Right renal pelvis (tissue), 4 donors: ENCODE measurements at places on chromosomes 1 and 21. TPM values are rescaled to one million over a fixed set of nuclear protein-coding genes. Genes with fewer than 3 reads are reported as not detected.

Gene CELA2B
- 0.76 TPM for polyA plus RNA-seq

GRCh38 chr1:165116171-165116570, 240.3 kb downstream of the LMX1A start:
- DNase-seq = no peak

GRCh38 chr1:5745800-5746610, 246.2 kb downstream of the NPHP4 start:
- peak; percentile 43 for DNase-seq

GRCh38 chr1:191176131-191176530, 698.5 kb upstream of the BRINP3 start:
- no peak for DNase-seq

- no peak for DNase-seq
These were observed 38.8 kb downstream of the PARP1 start for GRCh38 chr1:226369110-226369509.

DNA sequence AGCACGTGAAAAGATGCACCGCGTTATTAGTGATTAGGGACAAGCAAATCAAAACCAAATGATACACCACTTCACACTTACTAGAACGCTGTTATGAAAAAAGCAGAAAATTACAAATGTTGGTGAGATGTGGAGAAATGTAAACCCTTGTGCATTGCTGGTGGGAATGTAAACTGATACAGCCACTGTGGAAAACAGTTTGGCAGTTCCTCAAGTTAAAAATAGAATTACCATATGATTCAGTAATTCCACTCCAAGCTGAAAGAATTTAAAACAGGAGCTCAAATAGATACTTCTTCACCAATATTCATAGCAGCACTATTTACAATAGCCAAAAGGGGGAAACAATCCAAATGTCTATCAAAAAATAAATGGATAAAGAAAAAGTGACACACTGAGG, 10.3 kb upstream of the EVI5 start:
- no peak for DNase-seq

GRCh38 chr1:53295295-53295694, 32.6 kb downstream of the LRP8 start:
- DNase-seq = no peak

- no peak for DNase-seq
These were observed 1.4 kb upstream of the ADGRB2 start for GRCh38 chr1:31765516-31765915.

DNA sequence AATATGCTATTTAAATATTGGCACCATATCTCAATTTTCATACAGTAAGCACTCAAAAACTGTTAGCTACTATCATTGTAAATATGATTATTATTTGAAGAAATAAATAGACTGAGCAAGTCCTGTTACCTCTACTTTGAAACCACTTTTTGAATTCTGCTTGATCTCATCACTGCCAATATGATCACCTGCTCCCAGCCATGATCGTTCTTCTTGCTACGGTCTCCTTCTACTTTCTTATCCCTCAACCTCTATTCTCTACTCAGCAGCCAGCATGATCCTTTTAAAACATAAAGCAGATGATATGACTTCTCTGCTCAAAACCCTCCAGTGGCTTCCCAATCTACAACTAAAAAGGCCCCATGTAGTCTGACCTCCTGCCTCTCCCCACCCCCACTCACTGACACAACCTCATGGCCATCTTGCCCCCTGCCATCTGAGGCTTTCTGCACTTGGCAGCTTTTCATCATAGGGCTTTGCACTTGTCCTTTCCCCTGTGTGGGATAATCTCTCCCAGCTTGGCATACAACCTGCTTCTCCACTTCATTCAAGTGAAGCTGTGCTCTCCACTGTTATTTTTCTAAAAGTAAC, 27.2 kb downstream of the CD34 start:
- DNase-seq = no peak

DNA sequence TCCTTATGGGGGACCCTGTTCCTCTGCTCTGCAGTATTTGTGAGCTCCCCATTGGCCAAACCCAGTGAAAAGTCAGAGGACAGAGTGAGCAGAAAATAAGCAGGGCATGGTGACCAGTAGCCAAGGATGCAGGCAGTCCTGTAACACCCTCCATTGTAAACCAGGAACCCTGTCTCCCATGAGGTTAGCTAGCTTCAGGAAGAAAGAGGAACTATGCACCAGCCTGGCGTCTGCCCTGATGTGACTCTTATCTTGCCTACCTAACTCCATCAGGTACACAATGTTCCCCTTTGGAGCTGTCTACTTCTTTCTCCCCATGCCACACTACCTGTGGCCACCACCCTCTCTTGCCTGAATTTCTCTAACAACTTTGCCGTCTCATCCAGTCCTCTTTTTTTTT, 119.2 kb downstream of the LRIG2 start:
- no peak for DNase-seq

- DNase-seq = no peak
These were observed 60.7 kb upstream of the ATP5PO start for GRCh38 chr21:33976082-33977016.
